Adrenal gland (tissue), 19 donors: ENCODE measurements at places on chromosomes 2 and 18. TPM values are rescaled to one million over a fixed set of nuclear protein-coding genes. Genes with fewer than 3 reads are reported as not detected.

GRCh38 chr2:196479350-196479749, 160.2 kb upstream of the CCDC150 start:
- no peaks in the 10 kb centered on the region for H3K27me3 ChIP-seq
- no peaks in the 10 kb centered on the region for H3K36me3 ChIP-seq
- no peak for DNase-seq
- H3K4me3 ChIP-seq, result no peak overlapping the region
- no peak overlapping the region for H3K27ac ChIP-seq

GRCh38 chr2:110713513-110714362, 18.6 kb upstream of the ACOXL start:
- H3K4me3 ChIP-seq, result no peak overlapping the region
- no peaks in the 10 kb centered on the region for H3K36me3 ChIP-seq
- no peaks in the 10 kb centered on the region for H3K27me3 ChIP-seq
- no peak for DNase-seq
- peaks cover 7% of the 10 kb centered on the region for H3K4me1 ChIP-seq

DES gene
- total RNA-seq, result 9.4 TPM

DNA sequence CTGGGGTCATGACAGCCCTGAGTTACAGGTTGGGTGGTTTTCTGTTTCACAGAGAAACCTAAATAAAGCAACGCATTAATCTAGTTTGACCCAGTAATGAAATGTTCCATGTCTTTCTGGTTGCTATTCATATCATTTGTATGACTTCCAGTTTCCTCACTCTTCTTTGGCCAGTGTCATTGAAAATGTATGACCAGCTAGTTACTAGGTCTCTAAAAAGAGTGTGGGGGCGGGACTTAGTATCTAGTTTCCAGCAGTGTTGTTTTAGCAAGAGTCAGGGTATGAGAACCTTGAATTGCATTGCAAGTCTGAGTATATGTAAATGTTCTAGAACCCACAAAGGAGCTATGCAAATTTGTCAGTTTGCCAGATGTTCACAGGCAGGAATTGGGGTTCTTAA, 47.7 kb downstream of the SLC9A2 start:
- H3K27me3 ChIP-seq, result no peaks in the 10 kb centered on the region
- H3K36me3 ChIP-seq, result no peaks in the 10 kb centered on the region
- no peak for DNase-seq
- no peaks in the 10 kb centered on the region for H3K4me1 ChIP-seq
- no peak overlapping the region for H3K27ac ChIP-seq
- H3K4me3 ChIP-seq, result no peak overlapping the region

GRCh38 chr2:20212459-20212870, 12.5 kb downstream of the SDC1 start:
- DNase-seq, result peak; percentile 70
- no peaks in the 10 kb centered on the region for H3K36me3 ChIP-seq
- no peak overlapping the region for H3K4me3 ChIP-seq
- H3K27me3 ChIP-seq, result no peaks in the 10 kb centered on the region
- peak overlapping the region; percentile 69 for H3K27ac ChIP-seq
